NCI-H1092 treated with DMSO at 0.1 percent for 48 hours (cell line): ENCODE measurements at places on chromosomes 5 and 9.

- no peak for DNase-seq
These were observed 69.7 kb downstream of the BAAT start for GRCh38 chr9:101315112-101315450.

GRCh38 chr5:108830705-108831276 lies 83.1 kb downstream of the FER start:
- no peak for DNase-seq

DNA sequence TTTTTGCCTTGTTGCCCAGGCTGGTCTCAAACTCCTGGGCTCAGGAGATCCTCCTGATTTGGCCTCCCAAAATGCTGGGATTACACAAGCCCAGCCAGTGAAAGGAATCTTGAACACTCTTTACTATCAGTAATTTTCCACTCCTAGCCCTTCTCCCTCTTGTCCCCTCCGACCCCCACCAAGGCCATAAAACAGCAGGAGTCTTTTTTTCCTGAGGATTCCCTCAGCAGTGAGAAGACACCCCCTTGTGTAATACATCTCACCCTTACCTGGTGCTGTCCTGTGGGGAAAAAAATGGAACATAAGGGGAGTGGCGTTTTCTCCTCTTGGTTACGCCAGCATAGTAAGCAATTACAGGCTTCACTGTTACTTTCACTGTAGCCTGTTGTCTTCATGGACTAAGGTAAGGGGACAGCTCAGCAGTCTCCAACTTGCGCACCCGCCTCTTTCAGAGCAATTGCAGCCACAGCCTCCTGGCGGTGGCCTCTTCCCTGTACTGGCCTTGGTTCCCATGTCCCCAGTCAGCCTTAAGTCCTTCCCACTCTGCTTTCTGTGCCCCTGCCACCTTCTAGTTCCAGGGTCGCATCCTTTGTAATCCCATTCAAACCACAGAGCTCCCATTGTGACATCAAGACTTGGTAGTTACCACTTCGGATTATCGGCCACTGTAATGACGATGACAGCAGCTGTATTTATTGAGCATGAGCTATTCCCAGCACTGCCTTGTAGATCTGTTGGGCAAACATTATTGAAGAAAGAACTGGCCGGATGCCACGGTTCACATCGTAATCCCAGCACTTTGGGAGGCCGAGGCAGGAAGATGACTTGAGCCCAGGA lies 10.0 kb downstream of the NAIF1 start:
- DNase-seq, result peak; percentile 40

- DNase-seq, result no peak
These were observed 43.4 kb downstream of the NFIB start for GRCh38 chr9:14270358-14271092.
